NCI-H446 (cell line): ENCODE measurements at places on chromosomes 2 and 18.
A peak's percentile ranks its signal among the peaks of the same experiment; 100 is the strongest.

DNA sequence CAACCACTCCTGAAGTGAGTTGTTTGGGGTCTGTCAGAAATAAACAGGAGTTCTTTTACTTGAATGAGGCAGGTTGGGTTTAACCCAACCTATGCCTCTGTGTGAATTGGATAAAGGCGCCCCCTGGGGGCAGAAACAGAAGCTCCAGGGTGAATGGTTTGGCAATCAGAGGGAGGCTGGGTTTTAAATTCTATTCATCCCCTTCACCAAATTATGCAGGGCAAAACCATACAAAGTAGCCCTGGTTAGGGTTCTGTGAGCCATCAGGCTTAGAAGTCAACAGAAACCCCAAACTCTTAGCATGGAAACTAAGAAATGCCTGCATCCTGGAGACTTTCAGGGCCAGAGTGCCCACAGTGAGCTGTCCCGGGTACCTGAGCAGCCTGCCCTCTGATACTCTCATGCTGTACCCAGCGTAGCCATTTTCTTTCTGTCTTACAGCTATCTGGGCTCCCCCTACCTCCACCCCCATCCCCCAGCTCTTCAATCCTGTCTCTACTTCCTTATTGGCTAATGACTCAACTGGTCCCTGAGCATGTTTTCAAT is 241.5 kb downstream of the ICOS start:
- DNase-seq = no peak

DNA sequence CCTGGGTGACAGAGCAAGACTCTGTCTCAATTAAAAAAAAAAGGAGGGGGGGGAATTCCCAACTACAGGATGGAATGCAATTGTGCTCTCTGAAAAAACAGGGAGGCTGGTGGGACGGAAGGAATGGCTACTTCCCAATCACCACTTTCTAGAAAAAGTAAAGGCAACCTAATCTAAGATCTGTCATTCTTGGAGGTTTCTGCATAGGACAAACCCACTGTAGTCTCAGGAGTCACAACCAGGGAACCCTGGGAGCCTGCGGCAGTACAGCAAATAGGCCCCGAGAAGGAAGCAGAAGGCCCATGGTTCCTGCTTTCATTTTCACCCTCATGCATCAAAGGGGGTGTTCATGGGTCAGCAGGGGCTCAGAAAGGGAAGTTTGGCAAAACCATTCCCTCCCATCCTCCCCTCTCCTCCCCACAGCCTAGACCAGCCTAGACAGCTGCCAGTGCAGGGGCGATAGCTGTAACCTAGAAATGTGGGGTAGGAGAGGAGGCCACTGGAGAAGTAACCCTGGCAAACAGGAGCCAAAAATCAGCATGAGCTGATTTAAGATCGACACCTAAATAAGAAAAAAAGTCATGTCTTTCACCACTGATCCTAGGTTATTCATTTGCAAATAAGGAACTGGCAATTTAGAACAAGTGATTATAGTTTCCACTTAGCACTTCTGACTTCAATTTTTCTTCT is 48.0 kb downstream of the TRABD2A start:
- no peak for DNase-seq

- no peak for DNase-seq
These were observed 28.8 kb downstream of the TTC32 start for GRCh38 chr2:19873014-19873413.

GRCh38 chr2:43324259-43325106 is 98.1 kb upstream of the ZFP36L2 start:
- DNase-seq = peak; percentile 55

DNA sequence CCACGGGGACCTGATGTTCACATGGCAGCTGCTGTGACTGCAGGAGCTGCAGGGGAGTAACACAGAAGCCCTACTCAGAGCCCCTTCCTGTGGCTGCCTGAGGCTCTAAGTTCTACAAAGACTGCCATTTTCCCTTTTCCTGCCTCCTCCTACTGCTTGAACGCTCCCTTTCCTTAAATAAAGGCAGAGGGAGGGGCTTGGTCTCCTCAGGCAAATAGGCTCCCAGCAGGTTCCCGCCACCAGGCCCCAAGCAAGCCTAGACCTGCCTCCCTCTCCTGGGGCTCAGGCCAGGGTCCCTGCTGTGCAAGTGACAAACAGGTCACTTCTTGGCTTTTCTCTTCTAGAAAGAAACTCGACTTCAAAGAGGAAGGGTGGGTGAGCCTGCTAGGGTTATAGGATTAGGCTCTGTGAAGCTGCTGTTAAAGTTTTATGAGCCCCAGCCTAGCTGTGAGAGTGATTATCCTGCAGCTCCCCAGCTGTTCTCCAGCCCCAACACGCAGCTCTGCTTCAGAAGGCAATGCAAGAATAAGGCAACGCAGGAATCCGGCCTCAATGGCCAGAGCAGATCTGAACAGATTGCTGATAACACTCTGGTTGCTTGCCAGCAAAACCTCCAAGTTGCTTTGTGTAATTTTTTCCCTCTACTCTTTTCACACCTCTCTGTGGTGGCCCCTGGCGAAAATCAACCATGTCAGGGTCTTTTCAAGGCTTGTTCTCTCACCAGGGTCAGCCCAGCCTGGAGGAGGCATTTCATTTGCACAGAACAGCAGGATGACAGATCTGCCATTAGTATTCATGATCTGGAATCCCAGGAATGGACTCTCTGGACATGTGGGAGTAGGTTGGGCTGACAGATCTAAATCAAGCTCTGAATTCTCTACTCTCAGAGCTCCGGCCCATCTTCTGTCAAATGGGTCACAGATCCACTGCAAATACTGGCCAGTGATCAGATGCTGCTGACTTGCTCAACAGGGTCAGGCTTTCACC is 71.3 kb downstream of the MRO start:
- DNase-seq = no peak

GRCh38 chr2:191626497-191627151 is 51.3 kb upstream of the NABP1 start:
- DNase-seq = no peak

DNA sequence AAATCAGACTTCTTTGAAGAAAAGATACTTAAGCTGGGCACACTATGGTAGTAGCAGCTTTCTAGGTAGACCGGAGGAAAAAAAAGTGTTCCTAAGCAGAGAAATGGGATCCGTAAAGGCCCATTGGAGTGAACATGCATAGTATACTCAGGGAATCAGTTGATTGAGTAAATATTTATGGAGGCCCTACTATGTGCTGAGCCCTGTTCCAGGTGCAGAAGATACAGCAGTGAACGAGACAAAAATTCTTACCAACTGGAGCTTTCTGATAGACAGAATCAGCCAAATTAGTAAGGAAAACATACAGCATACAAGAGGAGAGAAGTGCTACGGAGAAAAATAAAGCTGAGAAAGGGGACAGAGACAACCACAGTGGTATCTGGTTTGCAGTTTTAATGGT is 28.1 kb downstream of the CRIM1 start:
- DNase-seq = no peak

- DNase-seq = no peak
These were observed 70.7 kb downstream of the TBC1D8 start for GRCh38 chr2:101080211-101081068.

- no peak for DNase-seq
These were observed 69.7 kb upstream of the DAPL1 start for GRCh38 chr2:158725441-158725891.

DNA sequence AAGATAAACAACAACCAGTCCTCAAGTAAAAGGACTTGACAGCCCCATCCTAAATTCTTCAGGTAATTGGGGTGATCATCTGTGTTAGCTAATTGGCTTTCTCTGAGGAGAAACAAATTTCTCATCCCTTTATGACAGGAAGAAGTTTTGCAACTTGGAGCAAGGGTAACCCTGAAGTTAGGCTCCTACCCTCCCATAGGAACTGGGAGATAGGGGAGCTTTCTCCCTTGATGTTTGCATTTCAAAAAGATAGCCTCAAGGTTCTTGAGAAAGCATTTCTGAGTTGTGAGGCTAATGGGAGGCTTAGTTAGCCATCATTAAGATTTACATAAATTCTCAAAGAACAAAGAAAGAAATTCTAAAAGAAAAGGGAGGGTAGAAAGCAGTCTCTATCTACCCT is 95.4 kb downstream of the MAP2 start:
- no peak for DNase-seq

DNA sequence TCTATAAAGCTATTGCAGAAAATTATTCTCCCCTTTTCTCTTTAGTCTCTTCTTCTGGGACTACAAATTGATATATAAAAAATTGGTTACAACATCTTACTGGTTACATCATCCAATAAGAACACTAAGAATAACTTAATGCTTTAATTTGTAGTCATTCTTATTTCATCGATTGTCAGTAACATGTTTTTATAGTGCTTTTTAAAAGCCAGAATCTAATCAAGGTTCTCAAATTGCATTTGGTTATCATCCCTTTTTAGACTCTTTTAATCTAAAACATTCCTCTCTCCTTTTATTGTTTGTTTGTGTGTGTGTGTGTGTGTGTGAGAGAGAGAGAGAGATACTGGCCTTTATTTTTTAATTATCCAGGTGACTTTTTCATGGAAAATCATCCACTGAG is 377.1 kb upstream of the MEIS1 start:
- no peak for DNase-seq

DNA sequence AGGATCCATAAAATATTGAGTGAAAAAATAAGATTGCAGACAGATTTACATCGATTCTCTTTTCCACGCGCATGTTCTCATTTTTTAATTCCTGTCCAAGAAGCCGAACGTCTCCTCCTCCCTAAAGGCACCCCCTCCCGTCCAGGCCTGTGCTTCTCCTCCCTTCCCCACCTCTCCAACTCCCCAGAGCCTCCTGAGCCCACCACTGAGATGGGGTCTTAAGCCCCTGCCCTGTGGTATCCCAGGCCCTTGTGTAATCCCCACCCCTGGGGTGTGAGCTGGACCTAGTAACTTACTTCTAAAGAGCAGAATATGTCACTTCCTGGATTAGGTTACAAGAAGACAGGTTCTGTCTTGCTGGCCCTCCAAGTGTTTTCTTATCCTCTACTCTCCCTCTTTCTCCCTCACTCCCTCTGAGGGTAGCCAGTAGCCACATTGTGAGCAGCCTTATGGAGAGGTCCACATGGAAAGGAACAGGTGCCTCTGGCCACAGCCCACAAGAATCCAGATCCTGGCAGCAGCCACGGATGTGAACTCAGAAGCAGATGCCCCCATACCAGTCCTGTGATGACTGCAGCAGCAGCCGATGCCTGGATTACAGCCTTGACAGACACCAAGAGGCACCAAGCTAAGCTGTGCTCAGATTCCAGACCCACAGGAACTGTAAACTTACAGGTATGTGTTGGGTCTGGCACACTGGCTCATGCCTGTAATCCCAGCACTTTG is 39.6 kb upstream of the OTOS start:
- no peak for DNase-seq

- no peak for DNase-seq
These were observed 42.7 kb downstream of the MDH1 start for GRCh38 chr2:63631501-63631900.

- no peak for DNase-seq
These were observed 42.6 kb upstream of the RNF152 start for GRCh38 chr18:61935362-61935761.

DNA sequence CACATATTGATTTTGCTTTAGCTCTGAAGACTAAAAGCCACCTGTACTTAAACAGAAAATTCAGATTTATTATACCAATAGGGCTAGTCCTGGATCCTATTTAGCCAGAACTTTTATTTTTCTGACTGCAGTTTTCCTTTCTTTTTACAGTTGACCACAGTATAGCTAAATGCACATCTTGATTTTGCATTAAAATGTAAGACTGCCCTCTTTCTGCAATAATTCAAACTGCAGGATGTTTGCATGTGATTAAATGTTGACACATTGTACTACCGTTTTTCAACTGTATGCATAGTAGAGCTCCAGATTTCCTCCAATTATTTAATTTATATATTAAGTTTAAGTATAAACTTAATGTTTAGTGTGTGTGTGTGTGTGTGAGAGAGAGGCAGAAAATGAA is 1262.9 kb downstream of the SUCLG1 start:
- peak; percentile 38 for DNase-seq

- DNase-seq = no peak
These were observed 341.6 kb downstream of the FBXO15 start for GRCh38 chr18:73805991-73806390.

- DNase-seq = no peak
These were observed 3.7 kb upstream of the SFT2D3 start for GRCh38 chr2:127697482-127698180.

DNA sequence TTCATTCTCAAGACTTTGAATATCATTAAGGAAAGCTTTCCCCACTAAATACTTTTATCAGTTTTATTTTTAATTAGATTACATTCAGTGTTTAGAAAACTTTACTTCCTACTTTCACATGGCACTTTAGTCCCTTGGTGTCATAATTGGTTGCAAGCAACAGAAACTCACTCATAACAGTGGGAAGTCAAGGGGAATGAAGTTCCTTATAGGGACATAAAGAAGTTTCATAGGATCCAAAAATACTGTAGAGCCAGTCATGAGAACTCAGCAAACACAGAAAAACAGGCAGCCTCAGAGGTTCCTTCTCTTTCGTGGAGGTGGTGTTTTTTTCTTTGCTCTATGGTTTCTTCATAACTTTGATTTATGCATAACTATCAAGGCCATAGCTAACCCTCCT is 809.0 kb downstream of the BCL11A start:
- DNase-seq = no peak

DNA sequence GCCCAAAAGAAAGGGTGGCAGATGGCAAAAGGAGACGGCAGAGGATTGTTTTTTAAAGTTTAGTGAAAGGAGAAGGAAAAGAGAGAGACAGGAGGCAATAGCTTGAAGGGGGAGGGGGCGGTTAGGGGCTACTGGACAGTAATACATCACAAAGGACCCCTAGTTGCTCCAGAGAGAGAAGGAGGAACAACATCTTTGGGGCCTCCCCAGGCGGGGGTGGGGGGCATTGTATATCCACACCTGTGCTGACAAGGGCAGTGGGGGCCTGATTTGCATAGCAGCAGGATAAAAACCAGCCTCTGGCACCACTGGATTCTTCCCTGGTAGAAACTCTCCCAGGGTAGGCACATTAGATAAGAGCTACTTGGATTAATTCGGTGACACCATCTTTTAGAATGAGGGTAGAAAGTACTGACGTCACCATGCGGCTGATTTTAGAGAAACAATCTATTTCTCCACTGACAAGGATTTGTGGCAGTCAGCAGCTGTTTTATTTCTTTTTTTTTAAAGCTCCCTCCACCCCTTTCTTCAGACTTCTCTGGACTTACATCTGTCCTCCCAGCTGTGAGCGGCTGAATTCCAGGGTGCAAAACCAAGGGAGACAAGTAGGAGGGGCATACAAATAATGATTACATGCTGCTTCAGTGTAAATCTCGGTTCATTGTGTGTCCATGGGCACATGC is 199.8 kb upstream of the NRP2 start:
- no peak for DNase-seq

DNA sequence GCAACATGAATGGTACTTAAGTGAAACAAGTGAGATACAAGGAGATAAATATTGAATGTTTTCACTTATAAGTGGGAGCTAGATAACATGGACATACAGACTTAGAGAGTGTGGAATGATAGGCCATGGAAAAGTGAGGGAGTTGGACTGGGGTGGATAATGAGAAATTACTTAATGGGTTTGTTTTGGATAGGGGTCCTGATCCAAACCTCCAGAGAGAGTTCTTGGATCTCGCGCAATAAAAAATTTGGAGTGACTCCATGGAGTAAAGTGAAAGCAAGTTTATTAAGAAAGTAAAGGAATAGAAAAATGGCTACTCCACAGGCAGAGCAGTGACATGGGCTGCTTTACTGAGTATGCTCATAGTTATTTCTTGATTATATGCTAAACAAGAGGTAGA is 508.9 kb downstream of the CNTNAP5 start:
- DNase-seq = no peak
